Fibroblast of gingiva (primary cell): ENCODE measurements at places on chromosomes 5 and 9.

GRCh38 chr5:41083306-41083705 lies 12.2 kb upstream of the MROH2B start:
- DNase-seq: peak; percentile 7

DNA sequence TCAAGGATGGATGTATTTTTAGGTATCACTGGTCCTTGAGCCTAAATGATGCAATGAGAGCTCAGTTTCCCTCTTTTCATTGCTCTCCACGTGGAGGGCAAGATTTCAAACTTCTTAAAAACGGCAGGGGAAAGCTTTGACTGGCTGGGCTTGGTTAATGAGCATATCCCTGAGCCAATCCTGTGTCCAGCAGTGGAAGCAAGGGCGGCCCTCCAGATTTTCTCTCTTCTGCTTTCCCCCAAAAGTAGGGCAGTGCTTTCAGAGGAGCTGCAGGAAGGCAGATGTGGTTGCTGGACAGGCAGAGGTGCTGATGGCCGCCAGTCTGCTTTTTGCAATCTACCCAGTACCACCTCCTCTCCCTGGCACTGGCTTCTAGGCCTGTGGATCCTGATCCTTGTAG lies 30.0 kb upstream of the TBC1D2 start:
- DNase-seq: no peak

- DNase-seq: no peak
These were observed 29.2 kb upstream of the MSH3 start for GRCh38 chr5:80625230-80625629.

GRCh38 chr5:167057665-167058064 lies 1233.8 kb upstream of the WWC1 start:
- no peak for DNase-seq

- DNase-seq: peak; percentile 67
These were observed 52.4 kb downstream of the AHRR start for GRCh38 chr5:373710-374602.

GRCh38 chr9:38642951-38643814 lies 22.8 kb upstream of the ANKRD18A start:
- DNase-seq: no peak

DNA sequence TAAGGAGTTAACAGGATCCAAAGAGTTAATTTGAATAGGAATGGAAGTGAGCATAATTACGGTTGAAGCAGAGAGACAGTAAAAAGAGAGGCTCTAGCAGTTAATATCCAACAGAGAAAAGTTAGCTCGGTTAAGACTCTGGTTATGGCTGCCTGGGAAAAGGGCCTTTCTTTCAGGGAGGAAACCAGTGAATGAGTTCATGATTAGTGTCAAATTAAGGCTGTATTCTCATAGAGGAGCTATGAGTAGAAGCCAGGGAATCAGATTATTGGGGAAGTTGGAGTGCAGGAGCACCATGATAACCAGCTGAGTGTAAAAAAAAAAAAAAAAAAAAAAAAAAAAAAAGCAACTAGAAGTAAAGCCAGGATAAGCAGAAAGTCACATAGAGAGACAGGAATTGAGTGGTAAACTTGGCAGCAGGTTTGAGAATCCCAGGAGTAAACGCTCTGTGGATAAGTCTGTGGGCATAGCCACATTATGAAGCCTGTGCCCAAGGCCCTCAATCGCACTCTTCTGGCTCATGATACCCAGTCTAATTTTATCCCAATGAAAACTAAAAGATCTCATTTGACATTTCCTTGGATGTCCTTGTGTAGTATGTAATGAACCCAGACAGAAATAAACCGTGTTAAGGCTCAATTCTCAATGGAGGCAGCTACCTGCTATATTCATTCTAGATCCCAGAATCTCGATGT lies 372.6 kb upstream of the MPDZ start:
- DNase-seq: no peak

- no peak for DNase-seq
These were observed 457.5 kb downstream of the IRX1 start for GRCh38 chr5:4053136-4053535.

- no peak for DNase-seq
These were observed at the start of gene NDST1 for GRCh38 chr5:150507474-150508276. TSS of gene NDST1 (plus strand) at chr5:150508131. CDS start at chr5:150521255, 13,124 bp downstream.

GRCh38 chr5:25358919-25359318 lies 714.1 kb upstream of the CDH10 start:
- DNase-seq: no peak

DNA sequence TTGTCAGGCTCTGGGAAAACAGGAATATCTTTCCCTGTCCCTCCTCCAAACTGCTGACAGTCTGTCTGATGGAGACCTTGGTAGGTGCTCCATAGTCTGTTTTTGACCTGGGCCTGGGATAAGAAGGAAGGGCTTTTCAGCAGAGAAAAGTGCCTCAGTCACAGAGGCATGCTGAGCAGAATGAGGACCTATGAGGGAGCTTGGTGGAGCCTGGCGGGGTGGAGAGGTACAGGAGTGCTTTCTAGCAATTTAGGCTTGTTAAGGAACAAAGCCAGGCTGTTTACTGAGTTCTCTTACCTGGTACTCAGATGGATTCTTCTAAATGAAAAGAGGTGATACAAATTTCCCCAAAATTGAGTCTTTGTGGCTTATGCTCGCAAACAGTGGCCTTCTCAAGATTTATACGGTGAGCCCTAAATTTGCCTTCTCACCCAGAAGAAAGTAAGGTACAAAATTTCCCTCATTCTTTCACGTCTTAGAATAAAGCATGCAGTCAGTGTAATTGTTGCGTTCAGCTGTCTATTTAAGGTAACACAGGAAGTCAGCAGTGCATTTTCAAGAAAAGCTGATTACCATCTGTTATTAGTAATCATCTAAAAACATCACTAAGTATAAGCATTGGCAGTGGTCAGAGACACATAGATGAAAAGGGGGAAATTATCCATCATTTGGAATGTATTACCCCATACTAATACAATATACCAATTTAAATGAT lies 28.6 kb upstream of the IL13 start:
- no peak for DNase-seq

- no peak for DNase-seq
These were observed 23.9 kb downstream of the CNTRL start for GRCh38 chr9:121098567-121099198.

DNA sequence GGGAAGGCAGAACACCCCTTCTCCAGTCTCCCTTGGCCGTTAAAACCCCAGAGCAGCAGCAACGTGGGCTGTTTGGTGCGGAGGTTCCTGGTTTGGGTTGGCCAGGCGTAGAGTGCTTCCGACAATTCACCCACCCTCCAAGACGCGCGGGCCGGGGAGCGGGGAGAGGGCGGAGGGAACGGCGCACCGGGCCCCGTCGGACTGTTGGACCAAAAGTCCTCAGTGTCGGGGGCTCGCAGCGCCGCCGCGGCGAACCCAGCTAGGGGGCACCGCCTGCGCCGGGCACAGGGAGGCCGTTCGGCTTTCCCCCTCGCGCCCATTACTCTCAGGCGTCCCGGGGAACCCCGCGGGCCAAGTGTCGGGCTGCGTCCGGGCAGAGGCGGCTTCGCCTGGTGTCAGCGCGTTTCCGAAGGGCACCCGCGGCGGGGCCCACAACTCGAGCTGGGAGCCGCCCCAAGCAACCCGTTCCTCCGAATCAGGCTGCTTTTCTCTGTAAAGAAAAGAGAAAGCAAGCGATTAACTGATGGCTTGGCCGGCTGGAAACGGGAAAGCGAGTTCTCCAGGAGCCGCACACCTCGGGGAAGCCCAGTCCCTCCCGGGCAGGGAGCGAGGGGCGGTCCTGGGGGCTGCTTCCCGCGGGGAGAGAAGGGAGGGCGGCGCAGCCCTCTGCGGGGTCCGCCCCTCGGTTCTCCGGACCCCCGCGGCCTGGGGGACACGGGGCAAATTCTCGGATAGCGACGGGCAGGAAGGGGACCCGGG lies 145.5 kb downstream of the ERCC6L2 start:
- no peak for DNase-seq

- no peak for DNase-seq
These were observed 345 bp upstream of the PRRC1 start for GRCh38 chr5:127517110-127517479.

DNA sequence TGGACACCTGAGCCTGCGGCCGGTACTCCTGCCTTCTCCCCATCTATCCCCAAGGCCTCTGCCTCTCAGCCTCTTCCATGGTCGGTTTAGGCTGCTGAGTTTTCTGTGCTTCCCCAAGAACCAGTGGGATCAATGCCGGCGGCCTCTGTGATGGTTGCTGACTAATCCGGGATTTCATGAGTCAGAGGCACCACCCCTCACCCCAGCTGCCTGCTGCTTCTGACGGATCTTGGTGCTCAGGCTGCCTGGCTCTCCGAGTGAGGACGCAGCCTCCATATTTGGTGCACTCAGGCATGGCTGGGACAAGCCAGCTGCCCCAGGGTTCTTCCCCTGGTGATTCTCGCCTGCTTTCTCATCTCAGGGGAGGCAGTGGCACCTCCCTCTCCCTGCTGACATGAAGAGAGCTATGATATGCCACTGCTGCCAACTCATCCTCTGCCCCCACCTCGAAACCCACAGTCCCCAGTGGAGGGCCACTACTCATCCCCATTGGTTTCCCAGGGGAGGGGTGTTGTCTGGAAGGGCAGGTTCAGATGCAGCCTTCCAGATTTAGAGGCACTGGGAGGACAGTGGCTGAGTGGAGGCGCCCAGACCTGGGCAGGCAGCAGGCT lies 3.3 kb upstream of the MAN1B1 start:
- DNase-seq: peak; percentile 87

- DNase-seq: peak; percentile 67
These were observed 1.1 kb downstream of the CRAT start for GRCh38 chr9:129109537-129109903.

DNA sequence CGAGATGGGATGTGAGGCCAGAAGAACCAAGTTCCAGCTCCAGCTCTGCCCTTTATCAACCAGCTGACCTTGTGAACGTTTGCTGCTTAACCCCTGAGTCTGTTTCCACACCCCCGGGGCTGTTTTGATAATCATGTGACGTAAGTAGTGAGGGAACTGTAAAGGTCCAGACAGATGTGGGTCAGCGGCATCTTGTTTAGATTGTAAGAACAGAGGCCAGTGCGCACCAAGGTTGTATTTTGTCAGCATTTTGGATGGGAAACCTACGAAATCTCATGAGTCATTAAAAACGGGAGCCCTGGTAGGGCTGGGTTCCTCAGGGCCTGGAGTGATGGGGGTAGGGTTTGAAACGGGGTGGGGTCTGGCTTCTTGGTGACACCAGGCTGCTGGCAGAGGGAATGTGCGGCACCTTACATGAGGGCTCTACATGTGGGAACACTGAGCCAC lies 13.8 kb upstream of the COL15A1 start:
- DNase-seq: no peak

DNA sequence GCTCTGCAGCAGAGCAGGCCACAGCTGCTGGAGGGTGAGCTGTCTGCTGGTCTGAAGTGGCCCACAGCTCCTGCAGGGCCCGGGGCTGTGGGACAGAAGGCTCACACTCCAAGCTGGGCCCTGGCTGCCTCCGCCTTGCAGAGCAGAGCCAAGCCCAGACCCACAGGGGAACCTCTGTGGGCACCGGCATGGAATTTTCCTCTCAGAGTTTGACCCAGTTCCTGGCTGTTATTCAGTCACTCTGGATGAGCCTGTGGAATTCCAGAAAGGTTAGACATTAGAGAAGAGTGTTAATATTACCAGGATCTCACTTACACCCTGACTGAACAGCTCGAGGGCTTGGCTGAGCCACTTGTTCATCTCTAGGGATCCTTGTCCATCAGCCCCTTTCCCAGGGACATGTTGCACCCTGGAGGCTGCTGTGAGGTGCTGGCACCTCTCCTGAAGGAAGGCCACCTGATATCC lies 17.5 kb downstream of the IL9 start:
- DNase-seq: no peak

DNA sequence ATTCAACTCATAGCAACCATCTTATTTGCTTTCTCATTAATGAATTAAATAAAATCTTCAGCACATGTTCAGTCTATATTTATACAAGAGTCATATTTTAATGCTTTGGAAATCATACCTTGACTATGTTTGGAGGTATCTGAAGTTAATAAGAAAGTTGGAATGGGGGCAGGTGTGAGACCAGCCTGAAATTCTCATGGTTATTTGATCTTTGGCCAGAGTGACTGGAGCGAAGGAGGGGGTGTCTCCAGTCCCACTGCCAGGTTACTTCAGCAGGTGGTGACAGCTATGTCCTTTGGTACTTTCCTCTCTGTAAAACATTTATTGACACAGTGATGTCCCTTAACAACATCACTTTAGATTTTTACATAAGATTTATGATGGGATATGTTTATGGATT lies 318.1 kb upstream of the SGCD start:
- no peak for DNase-seq

GRCh38 chr9:73138516-73138915 lies 13.1 kb upstream of the ANXA1 start:
- DNase-seq: no peak

- no peak for DNase-seq
These were observed 4.7 kb upstream of the CFAP90 start for GRCh38 chr5:7855611-7856010.
